GF-D8 (cell line): ENCODE measurements at places on chromosomes 12 and 14.

DNA sequence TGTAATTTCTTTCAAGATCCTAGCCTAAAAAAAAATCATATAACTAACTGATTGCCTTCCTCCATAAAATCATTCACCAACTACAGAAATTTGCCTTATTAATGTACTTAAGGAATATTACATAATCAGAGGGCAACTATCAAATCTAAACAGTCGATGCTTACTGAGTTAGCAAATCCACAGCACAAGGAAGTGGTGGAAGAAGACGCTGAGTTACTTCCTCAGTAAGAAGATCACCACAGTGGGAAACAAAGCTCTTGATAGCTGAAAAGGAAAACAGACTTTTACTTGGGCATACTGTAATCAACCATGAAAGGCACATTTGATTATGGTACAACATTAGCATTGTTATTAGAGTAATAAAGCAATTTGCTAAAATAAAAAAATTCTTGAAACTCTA is 48.7 kb downstream of the HEATR5A start:
- peak; percentile 82 for DNase-seq

DNA sequence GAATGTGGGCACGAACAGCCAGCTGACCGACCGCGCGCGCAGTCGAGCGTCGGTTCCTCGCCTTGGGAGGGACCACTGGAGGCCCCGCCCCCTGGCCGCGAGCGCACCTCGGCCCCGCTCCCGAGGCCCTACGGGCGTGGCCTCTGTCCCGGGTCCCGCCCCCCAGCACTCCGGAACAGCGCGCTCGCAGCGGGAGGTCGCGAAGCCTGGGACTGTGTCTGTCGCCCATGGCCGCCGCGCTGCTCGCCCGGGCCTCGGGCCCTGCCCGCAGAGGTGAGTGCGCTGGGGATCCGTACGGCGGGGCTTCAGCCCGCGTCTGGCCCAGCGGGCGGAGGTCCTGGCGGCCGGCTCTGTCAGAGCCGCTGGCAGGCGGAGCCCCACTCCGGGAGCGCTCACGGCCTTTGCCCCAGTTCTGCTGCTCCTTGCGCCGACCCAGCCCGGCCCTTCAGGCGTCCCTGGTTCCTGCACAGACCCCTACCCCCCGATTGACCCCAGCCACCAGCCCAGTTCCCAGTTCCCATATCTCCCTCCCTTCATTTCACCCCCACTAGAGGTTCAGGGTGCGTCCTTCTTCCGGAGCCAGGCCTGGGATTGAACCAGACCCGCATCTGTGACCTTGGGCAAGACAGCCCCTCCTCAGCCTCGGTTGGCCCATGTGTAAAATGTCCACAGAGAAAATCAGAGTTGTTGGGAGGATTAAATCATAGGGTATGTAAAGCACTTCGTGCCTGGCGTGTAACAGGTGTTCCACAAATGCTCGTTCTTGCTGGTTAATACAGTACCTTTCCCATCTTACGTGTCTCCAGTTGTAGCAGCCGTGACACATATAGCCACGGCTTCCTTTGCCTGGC is at the start of gene ACADS:
ACADS (plus strand) TSS at position 168 of the 851 bp plus-strand sequence; CDS start at position 228, 60 bp downstream.
- DNase-seq: peak; percentile 67

DNA sequence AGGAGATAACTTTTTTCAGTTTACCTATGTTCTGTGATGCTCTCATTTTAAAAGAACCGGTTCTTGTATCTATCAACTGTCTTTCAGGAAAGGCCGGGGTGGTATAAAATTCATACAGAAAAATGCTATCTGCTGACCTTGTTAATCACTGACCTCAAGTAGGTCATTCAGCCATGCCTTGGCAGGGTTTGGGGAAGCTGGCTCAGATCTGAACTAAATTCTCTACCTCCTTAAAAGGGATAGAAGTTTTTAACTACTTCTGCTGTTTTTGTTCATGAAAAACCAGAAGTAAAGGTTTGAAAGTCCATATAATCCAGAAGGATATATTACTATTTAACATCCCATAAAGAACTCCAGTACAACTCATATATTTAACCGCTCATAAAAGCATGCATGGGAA is 10.1 kb downstream of the MYRFL start:
- no peak for DNase-seq

DNA sequence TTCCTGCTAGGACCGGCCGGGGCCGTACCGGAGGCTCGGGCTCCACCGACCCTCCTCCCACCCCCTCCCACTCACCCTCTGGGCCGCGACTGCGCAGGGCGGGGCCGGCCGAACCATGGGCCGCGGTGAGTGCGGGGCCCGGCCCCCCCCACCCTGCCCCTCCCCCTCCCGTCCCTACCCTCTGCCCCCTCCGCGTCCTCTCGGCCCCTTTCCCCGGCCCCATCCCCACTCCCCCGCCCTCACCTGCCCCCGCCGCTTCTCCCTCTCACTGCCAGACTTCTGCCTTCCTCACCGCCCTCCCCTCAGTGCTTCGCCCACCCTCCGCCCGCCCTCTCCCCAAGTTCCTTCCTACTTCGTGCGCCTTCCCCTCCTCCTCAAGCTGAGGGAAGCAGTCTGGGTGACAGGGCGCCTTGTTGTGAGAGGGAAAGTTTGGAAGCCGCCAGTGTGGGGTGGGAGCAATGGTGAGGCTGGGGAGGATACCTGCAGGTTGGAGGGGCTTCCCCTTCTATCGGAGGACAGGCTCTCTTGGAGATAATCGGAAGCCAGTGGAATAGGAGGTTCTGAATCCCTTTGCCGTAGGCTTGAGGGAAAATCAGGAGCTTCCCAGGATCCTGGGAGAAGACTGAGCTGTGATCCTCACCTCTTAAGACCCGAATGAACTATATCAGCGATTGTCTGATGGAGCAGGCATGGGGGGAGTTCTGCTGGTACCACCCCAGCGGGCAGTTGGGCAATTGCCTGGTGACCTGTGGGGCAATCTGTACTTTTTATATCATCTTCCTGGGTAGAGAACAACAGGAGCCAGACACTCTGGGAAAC is 472 bp downstream of the MBD6 start:
- peak; percentile 67 for DNase-seq

GRCh38 chr12:91009319-91009950 is 4.7 kb upstream of the EPYC start:
- DNase-seq: no peak

DNA sequence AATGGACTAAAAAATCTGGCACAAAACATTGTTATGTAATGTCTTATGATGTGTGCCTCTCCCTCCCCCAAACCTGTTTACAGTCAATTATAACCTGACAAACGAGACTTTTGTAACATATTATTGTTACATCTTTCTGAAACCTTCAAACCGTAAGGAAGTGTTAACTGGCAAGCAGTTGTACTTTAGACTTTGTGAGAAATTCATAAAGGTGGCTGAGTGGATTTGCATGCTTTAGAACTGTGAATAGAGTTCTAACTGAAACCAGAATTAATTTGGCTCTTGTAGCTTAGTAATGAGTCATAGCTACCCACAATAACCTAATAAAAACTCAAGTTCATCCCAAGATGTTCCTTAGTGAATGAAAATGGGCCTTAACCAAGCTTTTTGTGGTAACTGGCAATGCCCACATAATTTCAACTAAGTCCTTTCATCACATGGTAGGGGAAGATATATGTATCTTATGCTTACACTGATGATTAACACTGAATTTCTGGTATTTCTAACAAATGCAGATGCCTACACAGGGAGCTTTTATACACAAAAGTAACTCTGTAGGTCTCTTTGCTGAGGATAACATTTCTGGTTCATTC is 29.7 kb downstream of the RAD9B start:
- no peak for DNase-seq

DNA sequence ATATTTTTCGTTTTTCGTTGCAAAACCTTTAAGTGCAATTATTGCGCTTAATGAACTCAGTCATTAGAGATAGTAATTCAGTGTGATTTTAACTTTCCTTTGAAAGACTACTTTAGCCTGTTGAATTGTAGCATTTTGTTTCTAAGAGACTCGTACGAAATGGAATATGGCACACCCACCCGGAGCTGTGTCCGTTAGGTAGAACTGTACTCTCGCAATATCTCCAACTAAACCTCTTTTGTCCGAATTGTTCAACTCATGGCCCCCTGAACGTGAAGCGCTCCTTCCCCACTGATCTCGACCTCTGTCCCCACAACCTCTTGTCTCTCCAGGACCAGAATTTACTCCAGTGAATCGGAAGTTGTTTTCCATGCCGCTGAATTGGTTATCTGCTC is 800 bp downstream of the PCNX4 start:
- DNase-seq: no peak

- no peak for DNase-seq
Measured at GRCh38 chr14:85417396-85417795, 112.5 kb upstream of the FLRT2 start.

- no peak for DNase-seq
Measured at GRCh38 chr12:110109037-110109836, 14.9 kb upstream of the IFT81 start.

- no peak for DNase-seq
Measured at GRCh38 chr12:33427071-33427470, 12.5 kb downstream of the SYT10 start.

- no peak for DNase-seq
Measured at GRCh38 chr14:56333359-56334292, 215.4 kb downstream of the PELI2 start.

- DNase-seq: no peak
Measured at GRCh38 chr12:40727774-40728483, 35.7 kb downstream of the CNTN1 start.

GRCh38 chr12:103868215-103868614 is 27.2 kb upstream of the NT5DC3 start:
- DNase-seq: no peak

- DNase-seq: peak; percentile 65
Measured at GRCh38 chr14:50835280-50835679, 4.3 kb upstream of the NIN start.

DNA sequence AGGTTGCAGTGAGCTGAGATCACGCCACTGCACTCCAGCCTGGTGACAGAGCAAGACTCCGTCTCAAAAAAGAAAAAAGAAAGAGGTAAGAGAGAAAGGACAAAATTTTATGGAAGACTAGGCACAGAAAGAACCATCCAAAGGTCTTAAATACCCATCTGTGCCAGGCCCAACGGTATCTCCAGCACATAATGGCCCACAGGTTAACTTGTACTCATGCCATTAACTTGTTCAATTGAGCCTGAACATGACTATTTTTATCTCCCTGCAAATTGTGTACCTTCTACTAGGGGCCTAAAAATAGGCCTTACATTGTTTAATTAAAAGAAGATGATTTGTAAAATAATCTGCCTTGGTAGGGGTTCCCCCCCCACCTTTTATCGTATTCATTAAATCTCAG is 80.2 kb downstream of the RIC8B start:
- no peak for DNase-seq

GRCh38 chr12:53624458-53624857 is 1.7 kb downstream of the ATF7 start:
- no peak for DNase-seq

- no peak for DNase-seq
Measured at GRCh38 chr12:99806304-99806703, 158.8 kb downstream of the GARIN6 start.

DNA sequence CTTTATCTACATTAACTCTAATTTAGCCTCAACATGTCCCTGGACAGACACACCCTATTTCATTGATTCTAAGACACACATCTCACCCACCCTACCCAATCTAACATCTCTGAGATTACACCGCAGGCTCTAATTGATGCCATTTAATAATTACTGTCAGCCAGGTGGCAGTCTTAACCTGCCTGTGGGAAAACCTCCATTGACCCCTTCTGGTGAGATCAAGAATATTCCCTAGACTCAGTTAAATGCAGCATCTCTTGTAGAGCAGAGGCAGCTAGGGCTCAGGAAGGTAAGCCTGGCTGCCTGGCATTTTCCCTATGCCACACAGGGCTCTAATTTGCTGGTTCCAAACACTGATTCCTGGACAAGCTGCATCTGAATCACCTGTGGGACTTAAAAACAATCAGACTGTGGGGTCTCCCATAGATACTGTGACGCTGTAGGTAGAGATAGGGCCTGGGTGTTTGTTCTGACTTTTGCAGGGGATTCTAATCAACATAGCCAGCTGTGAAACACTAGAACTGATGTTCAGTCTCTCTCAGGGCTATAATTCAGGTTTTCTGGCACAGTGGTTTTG is 14.3 kb downstream of the MCRS1 start:
- no peak for DNase-seq

- DNase-seq: no peak
Measured at GRCh38 chr12:67646775-67647174, 1.8 kb upstream of the DYRK2 start.

GRCh38 chr12:93167331-93167730 is 210.4 kb upstream of the NUDT4 start:
- no peak for DNase-seq

DNA sequence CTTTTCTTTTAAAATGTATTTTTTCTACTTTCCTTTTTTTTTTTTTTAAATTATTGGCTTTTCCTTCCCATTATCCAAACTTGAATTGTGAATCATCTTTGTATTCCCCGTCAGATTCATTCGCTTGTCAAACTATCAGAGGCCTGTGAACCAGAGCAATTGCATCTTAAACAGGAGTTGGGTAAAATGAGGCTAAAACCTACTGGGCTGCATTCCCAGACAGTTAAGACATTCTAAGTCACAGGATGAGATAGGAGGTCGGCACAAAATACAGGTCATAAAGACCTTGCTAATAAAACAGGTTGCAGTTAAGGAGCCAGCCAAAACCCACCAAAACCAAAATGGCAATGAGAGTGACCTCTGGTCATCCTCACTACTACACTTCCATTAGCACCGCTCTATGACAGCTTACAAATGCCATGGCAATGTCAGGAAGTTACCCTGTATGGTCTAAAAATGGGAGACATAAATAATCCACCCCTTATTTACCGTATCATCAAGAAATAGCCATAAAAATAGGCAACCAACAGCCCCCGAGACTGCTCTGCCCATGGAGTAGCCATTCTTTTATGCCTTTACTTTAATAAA is 19.9 kb downstream of the FUT8 start:
- DNase-seq: no peak

- no peak for DNase-seq
Measured at GRCh38 chr14:22978487-22978837, 3.9 kb downstream of the AJUBA start.

DNA sequence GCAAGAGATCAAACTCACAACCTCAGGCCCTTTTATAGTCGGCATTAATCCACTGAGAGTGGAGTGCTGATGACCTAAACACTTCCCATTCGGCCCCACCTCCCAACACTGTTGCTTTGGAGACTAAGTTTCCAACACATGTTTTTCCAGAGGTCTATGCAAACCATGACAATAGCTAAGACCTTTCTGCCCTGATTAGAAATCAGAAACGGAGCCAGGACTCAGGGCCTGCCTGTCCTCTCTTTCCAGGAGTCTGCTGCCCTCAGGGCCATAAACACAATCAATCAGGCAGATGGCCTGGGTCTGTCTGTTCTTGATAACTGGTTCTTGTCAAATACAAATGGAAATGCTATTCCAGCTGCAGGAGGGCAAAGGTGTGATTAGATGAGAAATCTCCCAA is 97.2 kb upstream of the PSMC1 start:
- DNase-seq: no peak

- no peak for DNase-seq
Measured at GRCh38 chr14:64725261-64725815, 21.1 kb downstream of the PLEKHG3 start.

DNA sequence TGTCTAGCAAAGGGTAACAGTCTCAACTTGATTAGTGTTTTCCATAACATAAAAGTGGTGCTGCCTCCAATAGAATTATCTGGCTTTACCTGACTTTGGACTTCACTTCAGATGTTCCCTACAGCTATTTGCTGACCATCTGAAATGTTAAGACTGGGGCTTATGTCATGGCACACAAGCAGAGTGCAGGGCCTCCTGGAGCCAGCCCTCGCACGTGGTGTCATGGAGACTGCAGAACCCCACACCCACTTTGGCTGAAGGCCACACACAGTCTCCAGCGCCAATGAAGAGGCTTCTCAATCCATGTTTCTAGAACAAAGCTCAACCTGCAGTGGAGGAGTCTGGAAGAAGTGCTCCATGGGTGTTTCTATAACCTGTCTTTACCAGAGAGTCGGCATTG is 169.6 kb upstream of the FRMD6 start:
- DNase-seq: no peak
